Peyer's patch (tissue), 4 donors: ENCODE measurements at places on chromosomes 12 and 14. TPM values are rescaled to one million over a fixed set of nuclear protein-coding genes. Genes with fewer than 3 reads are reported as not detected.

DNA sequence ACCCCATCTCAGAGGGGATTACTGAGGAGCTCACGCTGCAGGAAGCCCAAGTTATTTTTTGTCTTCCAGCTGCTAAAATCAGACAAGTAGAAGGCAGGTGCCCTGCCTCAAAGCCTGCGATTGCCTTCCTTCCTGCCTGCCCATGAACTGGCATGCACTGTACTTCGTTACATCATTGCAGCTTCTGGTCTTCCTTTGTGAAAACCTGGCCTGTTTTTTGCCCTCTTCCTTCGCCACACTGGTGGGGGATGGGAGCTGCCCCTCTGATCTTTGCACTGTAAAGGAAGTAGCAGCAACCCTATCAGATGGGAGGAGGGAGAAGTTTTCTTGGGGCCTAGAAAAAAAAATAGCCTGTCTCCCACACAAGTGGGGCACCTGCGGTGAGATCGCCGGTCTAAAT lies 1098.7 kb downstream of the BCL11B start:
- DNase-seq = no peak

DNA sequence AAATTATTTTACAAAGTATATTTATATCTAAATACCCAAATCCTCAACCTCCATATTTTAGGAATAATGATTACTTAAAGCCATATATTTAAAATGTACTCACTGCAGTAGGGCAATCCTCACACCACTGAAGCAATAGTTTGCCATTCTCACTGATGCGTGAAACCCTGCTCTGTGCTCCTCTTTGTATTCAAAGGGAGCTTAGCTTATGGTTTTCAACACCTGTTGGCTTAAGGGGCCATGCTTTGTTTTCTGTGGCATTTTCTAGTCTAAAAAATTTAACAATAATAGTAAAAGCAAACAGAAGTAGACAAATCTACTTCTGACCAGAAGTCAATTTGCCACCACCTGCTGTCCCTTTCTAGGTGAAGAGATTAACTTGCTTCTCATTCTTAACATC lies 294.6 kb downstream of the FLRT2 start:
- no peak for DNase-seq

- DNase-seq = peak; percentile 58
These were observed 217.4 kb downstream of the CRADD start for GRCh38 chr12:93894391-93895088.

DNA sequence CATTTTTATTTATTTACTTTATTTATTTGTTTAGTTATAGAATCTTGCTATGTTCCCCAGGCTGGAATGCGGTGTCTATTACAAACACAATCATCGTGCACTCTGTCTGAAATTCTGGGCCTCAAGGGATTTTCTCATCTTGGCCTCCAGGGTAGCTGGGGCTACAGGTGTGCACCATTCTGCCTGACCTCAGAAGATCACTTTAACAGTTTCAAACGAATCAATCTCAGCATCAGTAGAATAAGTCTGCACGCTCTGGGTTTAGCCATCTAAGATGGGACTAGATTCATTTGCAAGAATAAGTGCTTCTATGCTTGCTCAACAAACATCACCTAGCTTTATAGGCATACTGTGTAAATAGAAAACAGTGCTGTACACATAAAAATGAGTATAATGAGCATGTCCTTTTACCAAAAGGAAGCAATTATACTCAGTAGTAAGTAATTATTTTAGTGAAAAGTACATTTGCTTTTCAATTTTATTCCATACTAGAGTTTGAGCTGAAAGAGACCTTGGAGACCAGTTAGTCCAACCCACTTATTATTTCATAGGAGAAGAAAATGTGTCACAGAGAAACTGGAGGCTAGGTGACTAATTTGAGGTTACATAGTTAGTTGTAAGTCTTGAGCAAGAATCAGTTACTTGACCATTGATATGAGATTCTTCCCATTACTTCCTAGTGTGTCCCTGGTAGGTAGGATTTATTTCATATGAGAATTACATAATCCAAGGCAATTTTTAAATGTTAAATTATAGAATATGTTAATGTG lies 456.5 kb upstream of the LMO3 start:
- no peak for DNase-seq

DNA sequence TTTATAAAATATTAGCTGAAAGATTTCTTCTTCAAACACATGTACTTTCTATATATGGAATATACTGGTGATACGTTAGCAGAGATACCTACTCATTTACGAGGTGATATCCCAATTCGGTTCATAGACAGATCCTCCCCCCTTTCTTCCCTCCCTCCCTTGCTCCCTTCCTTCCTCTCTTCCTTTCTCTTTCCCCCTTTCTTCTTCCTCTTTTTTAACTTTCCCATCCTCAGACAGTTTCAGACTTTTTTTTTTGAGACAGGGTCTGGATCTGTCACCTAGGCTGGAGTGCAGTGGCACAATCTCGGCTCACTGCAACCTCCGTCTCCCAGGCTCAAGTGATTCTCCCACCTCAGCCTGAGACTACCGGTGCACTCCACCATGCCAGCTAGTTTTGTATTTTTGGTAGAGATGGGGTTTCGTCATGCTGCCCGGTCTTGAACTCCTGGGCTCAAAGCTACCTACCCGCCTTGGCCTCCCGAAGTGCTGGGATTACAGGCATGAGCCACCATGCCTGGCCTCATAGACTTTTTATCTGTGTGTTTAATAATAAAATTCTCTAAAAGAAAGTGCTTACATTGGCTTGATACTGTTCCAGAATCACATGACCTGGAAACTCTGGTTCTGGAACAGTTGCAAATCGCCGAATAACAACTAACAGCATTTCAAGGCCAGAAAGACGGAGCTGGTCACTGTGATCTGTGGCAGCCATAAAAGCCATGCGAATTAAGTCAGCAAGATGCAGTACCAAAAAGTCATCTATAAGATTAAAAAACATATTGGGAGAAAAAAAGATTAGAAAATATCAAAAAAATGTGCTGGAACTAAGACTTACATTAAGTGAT lies 99.2 kb downstream of the HEATR5A start:
- no peak for DNase-seq

GRCh38 chr12:81615026-81615588 lies 144.0 kb downstream of the PPFIA2 start:
- DNase-seq = no peak

- DNase-seq = no peak
These were observed 65.2 kb downstream of the RFX4 start for GRCh38 chr12:106647793-106648514.

DNA sequence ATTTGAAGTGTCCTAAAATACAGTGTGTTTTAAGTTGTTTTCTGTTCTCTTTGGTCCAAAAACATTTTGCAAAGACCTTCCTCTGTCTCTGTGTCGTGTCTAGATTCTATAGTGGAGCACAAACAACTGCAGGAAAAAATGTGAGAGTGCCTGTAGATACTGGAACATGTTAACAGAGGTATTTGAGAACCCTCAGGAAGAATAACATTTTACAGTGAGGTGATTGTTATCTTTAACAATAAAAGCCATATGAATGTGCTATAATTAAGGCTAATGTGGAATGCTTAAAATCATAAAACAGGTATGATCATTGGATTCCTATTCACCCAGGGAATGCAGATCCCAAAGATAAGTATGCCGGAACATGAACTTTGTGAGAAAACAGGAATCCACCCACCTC lies 98.0 kb downstream of the SAMD4A start:
- no peak for DNase-seq

The AQP6 gene
- not detected for total RNA-seq

GRCh38 chr12:71686658-71687025 lies 760 bp downstream of the TMEM19 start:
- no peak for DNase-seq

- DNase-seq = no peak
These were observed 306.6 kb upstream of the ATP2B1 start for GRCh38 chr12:90015228-90015627.

The SPIC gene
- total RNA-seq = not detected
